ENCODE measurements at places on chromosomes 5 and 9.

DNA sequence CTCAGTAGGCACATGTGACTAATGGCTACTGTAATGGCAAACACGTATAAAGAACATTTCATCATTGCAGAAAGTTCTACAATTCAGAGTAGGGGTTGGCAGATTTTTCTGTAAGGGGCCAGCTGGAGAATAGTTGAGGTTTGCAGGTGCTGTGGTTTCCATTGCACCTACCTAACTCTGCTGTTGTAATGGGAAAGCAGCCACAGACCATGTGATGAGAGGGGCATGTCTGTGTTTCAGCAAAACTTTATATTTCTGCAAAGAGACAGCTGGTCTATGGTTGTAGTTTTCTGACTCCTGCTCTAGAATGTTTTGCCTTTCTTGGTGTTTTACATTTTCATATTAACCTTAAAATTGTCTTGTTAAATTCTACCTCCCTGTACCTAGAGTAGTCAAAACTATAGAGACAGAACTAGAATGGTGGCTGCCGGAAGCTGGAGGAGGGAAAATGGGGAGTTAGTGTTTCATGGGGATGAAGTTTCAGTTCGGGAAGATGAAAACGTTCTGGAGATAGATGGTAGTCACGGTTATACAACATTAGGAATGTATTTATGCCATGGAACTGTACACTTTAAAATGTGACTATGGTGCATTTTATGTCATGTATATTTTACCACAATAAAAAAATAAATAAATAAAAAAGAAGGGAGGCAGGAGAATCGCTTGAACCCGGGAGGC is 44.3 kb downstream of the NUP214 start:
- DNase-seq: no peak

GRCh38 chr5:35694481-35694880 is 76.8 kb downstream of the SPEF2 start:
- DNase-seq: no peak

- DNase-seq: no peak
These were observed 20.5 kb upstream of the EEIG1 start for GRCh38 chr9:128001151-128001778.

- no peak for DNase-seq
These were observed 195.0 kb downstream of the RGS3 start for GRCh38 chr9:113658545-113658895.

DNA sequence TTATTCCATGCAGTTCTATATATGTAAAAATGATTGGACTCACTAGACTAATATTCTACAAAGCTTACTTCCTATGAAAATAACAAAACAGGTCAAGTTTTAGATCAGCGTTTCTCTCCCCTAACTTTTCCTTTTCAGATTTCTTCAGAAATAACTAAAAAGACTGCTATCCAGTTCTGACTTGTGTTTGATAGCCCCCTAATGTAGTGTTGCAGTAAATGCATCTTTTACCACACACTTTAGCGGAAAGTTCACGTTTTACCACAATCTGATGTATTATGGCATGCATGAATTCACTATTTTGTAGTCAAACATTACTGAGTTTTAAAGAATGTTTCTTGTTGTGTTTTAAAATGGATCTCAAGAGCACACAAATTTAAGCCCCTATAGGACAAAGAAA is 292.7 kb downstream of the RAB3C start:
- no peak for DNase-seq

- DNase-seq: no peak
These were observed 27.4 kb downstream of the LHX2 start for GRCh38 chr9:124038790-124039633.

DNA sequence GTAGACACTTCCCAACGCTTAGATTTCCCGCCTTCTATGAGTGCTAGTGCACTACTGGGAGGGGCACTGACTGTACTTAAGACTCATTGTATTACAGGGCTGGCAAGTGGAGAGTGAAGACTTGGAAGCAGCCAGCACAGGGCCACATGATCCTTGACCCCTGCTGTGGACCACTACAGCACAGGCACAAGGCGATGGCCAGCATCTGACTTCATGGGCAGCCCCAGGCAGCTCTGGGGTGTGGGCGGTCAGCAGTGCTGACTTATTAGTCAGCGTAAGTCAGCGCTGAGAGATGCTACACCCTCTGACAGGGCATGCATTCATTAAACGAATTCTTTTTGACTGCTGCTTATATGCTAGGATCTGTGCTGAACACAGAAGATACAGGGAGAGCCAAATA is 9.3 kb downstream of the SLC46A2 start:
- no peak for DNase-seq
